ENCODE measurements at places on chromosomes 16 and 17. TPM values are rescaled to one million over a fixed set of nuclear protein-coding genes. Genes with fewer than 3 reads are reported as not detected.

GRCh38 chr16:25690552-25691143 is 1.1 kb upstream of the HS3ST4 start:
- peak overlapping the region; percentile 74 for H3K27ac ChIP-seq
- no peaks in the 10 kb centered on the region for H3K27me3 ChIP-seq
- peak overlapping the region; percentile 75 for H3K4me3 ChIP-seq
- no peaks in the 10 kb centered on the region for H3K36me3 ChIP-seq
- DNase-seq: peak; percentile 63

- no peaks in the 10 kb centered on the region for H3K27me3 ChIP-seq
- no peak overlapping the region for H3K27ac ChIP-seq
- H3K4me3 ChIP-seq: no peak overlapping the region
Observed at GRCh38 chr17:49680314-49680713, 2.4 kb upstream of the SPOP start.

- no peak overlapping the region for H3K4me3 ChIP-seq
- H3K36me3 ChIP-seq: no peaks in the 10 kb centered on the region
- H3K27ac ChIP-seq: no peak overlapping the region
- no peak for DNase-seq
- peaks cover 44% of the 10 kb centered on the region for H3K27me3 ChIP-seq
Observed at GRCh38 chr16:73369851-73370250, 321.9 kb upstream of the ZFHX3 start.

DNA sequence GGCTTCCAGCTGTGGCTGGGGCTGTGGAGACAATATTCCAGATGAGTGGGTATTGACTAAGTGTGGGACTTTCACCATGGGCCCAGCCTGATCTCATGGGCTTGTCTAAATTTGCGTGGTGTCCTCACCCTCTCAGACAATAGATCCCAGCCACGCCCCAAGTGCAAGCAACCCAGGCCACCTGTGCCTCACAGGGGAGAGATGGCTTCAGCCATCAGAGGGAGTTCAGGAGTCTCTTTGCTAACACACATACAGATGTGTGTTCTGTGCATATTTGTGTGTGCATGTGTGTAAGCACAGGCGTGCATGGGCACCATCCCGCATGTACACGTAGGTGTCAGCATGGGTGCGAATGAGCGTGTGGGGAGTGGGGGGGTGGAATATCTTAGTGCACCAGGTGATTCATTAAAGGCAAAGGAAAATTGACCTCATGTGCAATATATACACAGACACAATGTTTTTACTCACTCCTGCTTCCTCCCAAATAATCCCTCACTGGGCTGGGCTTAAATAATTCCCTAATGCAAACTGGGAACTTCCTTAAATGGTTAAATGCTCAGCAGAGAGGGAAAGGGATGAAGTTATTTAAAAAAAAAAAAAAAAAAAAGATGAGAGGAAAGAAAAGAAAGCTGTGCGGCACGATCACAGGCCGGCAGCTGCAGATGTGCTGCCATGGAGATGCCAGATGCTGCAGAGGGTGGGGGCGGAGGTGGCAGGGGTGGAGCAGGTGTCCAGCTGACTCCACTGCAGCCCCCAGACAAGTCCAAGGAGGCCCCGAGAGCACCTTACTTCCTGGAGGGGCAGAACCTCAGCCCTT is 24.0 kb upstream of the CDC42EP4 start:
- DNase-seq: no peak
- no peaks in the 10 kb centered on the region for H3K4me1 ChIP-seq
- H3K4me3 ChIP-seq: no peak overlapping the region
- no peaks in the 10 kb centered on the region for H3K36me3 ChIP-seq

GRCh38 chr16:20849589-20850390 is 43.5 kb downstream of the REXO5 start:
- DNase-seq: peak; percentile 73
- no peak overlapping the region for H3K27ac ChIP-seq
- H3K4me1 ChIP-seq: no peaks in the 10 kb centered on the region

DNA sequence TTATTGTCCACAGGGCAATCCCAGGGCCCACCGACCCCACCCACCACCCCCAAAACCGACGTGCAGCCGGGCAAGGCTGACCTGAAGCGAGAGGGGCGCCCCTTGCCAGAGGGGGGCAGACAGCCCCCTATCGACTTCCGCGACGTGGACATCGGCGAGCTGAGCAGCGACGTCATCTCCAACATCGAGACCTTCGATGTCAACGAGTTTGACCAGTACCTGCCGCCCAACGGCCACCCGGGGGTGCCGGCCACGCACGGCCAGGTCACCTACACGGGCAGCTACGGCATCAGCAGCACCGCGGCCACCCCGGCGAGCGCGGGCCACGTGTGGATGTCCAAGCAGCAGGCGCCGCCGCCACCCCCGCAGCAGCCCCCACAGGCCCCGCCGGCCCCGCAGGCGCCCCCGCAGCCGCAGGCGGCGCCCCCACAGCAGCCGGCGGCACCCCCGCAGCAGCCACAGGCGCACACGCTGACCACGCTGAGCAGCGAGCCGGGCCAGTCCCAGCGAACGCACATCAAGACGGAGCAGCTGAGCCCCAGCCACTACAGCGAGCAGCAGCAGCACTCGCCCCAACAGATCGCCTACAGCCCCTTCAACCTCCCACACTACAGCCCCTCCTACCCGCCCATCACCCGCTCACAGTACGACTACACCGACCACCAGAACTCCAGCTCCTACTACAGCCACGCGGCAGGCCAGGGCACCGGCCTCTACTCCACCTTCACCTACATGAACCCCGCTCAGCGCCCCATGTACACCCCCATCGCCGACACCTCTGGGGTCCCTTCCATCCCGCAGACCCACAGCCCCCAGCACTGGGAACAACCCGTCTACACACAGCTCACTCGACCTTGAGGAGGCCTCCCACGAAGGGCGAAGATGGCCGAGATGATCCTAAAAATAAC is 3.0 kb downstream of the SOX9 start:
- DNase-seq: no peak
- H3K36me3 ChIP-seq: peaks cover 29% of the 10 kb centered on the region
- H3K4me3 ChIP-seq: peak overlapping the region; percentile 93

- no peaks in the 10 kb centered on the region for H3K36me3 ChIP-seq
- H3K27ac ChIP-seq: no peak overlapping the region
- H3K4me3 ChIP-seq: no peak overlapping the region
- H3K27me3 ChIP-seq: peaks cover 52% of the 10 kb centered on the region
- no peaks in the 10 kb centered on the region for H3K4me1 ChIP-seq
Observed at GRCh38 chr16:83606486-83607030, 201.2 kb upstream of the HSBP1 start.

GRCh38 chr16:29943846-29944799 is 17.8 kb upstream of the TMEM219 start:
- H3K4me3 ChIP-seq: no peak overlapping the region
- H3K4me1 ChIP-seq: peaks cover 12% of the 10 kb centered on the region
- no peaks in the 10 kb centered on the region for H3K27me3 ChIP-seq

DNA sequence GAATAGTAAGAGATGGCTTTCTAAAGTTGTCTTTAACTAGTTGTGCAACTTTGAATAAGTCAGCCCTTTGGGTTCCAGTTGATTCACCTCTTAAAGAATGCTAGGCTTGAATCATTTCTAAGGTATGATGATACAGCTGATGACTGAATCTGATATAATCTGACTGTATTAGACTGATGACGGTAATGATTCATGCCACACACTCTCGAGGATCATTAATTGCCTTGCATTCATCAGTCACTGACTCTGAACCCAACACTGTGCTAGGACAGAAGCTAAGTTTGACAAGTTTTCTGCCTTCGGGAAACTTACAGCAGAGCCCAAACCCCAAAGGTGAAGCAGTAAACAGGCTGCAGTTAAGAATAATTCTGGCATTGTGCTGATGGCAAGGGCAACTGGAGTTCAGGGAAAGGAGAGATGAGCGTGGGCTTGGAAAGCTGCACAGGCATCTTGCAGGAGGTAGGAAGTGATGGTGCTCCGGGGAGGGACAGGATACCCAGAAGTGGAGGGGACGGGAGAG is 25.8 kb downstream of the ASIC2 start:
- no peaks in the 10 kb centered on the region for H3K27me3 ChIP-seq
- DNase-seq: peak; percentile 41
- peaks cover 2% of the 10 kb centered on the region for H3K36me3 ChIP-seq
- no peak overlapping the region for H3K4me3 ChIP-seq
- peak overlapping the region; percentile 93 for H3K27ac ChIP-seq

- peaks cover under 1% of the 10 kb centered on the region for H3K36me3 ChIP-seq
- H3K27ac ChIP-seq: no peak overlapping the region
- no peak for DNase-seq
- no peak overlapping the region for H3K4me3 ChIP-seq
Observed at GRCh38 chr17:37233036-37233435, 142.7 kb upstream of the C17orf78 start.

DNA sequence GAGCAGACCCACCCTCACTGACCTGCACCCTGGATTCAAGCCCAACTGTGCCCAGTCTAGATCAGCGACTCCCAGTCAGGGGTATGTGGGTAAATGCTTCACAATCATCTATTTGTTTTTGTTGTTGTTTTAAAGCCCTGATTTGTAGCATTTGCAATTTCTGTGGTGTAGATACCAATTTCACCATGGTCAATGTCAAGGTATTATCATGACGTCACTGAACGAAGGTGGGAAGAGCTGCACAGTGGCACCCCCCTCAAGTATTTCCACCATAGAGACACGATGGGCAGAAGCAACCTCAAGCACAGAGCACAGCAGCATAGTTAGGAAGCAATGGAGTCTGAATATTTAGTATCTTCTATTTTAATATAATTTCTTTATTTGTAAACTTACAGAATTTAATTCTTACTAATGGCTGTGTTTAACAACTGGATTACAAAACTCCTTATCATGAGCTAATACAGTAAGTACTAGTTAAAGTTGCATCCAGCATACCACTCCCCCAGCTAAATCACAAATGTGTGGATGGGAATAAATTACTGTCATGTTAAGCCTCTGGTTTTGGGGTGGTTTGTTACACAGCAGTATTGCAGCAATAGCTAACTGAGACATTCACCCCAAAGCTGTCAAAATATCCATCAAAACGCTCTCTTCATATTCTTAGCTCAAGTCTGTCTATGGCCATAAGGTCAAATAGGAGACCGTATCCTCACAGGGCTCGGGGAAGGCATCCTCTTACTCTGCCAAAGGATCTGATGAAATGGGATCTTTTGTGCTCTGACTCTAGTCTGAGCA is 25.5 kb downstream of the ORC6 start:
- no peaks in the 10 kb centered on the region for H3K36me3 ChIP-seq
- H3K27ac ChIP-seq: no peak overlapping the region
- H3K27me3 ChIP-seq: no peaks in the 10 kb centered on the region
- H3K4me1 ChIP-seq: no peaks in the 10 kb centered on the region
- H3K4me3 ChIP-seq: no peak overlapping the region

- DNase-seq: no peak
- H3K4me3 ChIP-seq: no peak overlapping the region
Observed at GRCh38 chr16:82137822-82138167, 32.2 kb downstream of the MPHOSPH6 start.

DNA sequence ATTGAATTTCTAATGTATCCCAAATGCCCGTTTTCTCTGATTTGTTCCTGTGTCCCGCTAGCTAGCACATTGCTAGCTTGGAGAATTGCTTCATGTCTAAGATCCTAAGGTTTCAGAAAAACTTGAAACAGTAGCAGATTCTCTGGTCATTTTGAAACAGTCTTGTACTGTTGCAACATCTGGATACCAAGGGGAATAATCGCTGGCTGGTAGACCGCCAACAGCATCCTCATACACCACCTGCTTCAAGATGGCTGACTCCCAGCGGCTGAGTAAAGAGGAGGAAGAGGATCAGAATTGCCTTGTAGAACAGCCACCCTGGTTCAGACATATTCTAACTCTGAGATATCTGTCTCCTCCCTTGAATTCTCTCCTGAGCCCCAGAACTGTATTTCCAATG is 226.7 kb upstream of the ELAC2 start:
- H3K4me3 ChIP-seq: no peak overlapping the region
- H3K27me3 ChIP-seq: no peaks in the 10 kb centered on the region
- H3K4me1 ChIP-seq: no peaks in the 10 kb centered on the region
- no peaks in the 10 kb centered on the region for H3K36me3 ChIP-seq
- DNase-seq: no peak
- no peak overlapping the region for H3K27ac ChIP-seq

DNA sequence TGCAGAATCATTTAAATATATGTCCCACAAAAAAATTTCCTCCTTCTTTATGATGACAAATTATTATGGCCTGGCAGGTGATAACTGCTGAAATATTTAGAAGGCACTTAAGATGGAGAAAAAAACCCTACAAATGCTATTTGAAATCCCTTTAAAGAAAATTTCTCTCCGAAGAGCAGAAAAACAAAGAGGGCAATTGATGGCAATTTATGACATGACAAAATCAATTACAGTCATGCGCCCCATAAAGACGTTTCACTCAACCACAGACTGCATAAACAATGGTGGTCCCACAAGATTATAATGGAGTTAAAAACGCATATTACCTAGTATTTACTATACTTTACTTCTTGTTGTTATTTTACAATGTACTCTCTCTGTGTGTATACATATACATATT is 25.2 kb upstream of the KIF2B start:
- no peaks in the 10 kb centered on the region for H3K27me3 ChIP-seq
- H3K4me3 ChIP-seq: no peak overlapping the region
- no peak overlapping the region for H3K27ac ChIP-seq
- H3K4me1 ChIP-seq: no peaks in the 10 kb centered on the region
- H3K36me3 ChIP-seq: no peaks in the 10 kb centered on the region

- H3K36me3 ChIP-seq: no peaks in the 10 kb centered on the region
- H3K4me3 ChIP-seq: no peak overlapping the region
- no peaks in the 10 kb centered on the region for H3K4me1 ChIP-seq
- no peaks in the 10 kb centered on the region for H3K27me3 ChIP-seq
Observed at GRCh38 chr16:5790512-5790911, 692.9 kb upstream of the EEF2KMT start.

GRCh38 chr17:31008374-31009041 is 37.7 kb downstream of the RNF135 start:
- peak; percentile 3 for DNase-seq
- no peaks in the 10 kb centered on the region for H3K27me3 ChIP-seq
- H3K4me3 ChIP-seq: peak overlapping the region; percentile 17
- no peak overlapping the region for H3K27ac ChIP-seq
- H3K4me1 ChIP-seq: no peaks in the 10 kb centered on the region

DNA sequence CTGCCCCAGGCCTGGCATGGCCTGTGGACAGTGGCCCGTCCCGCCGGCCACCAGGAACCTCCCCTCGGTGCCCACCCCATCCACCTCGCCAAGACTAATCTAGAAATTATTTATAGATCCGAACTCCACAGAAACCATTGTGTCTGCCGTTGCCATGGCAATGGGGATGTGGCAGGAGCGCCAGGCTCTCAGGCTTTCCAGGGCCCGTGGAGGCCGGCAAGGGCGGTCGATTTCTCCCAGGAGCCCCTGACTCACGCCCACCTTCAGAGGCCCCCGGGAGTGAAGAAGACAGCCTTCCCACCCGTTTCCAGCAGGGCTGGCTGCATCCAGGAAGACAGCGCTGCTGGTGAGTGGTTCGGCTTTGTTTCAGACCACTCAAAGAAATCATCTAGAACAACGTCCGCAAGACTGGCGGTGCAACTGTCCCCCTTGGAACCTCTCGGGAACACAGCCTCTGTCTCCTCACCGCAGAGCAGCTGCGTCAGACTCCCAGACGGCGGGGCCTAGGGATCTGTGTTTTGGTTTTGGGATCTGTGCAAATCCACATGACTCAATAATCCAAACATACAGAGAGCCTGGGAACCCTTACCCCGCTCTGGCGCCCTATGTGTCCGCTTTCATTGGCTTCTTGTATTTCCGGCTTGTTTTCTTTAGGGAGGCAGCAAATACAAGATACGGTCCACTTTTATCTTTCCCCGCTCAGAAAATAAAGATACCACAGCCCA is 48.5 kb upstream of the ZCCHC14 start:
- H3K4me1 ChIP-seq: peaks cover 5% of the 10 kb centered on the region
- no peaks in the 10 kb centered on the region for H3K36me3 ChIP-seq
- no peak overlapping the region for H3K27ac ChIP-seq
- peak overlapping the region; percentile 30 for H3K4me3 ChIP-seq
- H3K27me3 ChIP-seq: peaks cover 21% of the 10 kb centered on the region
- peak; percentile 54 for DNase-seq

Gene CD300E
- total RNA-seq: not detected

Gene NTN3
- total RNA-seq: 1.6 TPM

Gene ABCA10
- total RNA-seq: 0.47 TPM

Gene CACNG4
- total RNA-seq: 9.7 TPM

Gene NPIPA8
- 2.8 TPM for total RNA-seq
